ENCODE measurements at places on chromosomes 2 and 18.
A peak's percentile ranks its signal among the peaks of the same experiment; 100 is the strongest.

DNA sequence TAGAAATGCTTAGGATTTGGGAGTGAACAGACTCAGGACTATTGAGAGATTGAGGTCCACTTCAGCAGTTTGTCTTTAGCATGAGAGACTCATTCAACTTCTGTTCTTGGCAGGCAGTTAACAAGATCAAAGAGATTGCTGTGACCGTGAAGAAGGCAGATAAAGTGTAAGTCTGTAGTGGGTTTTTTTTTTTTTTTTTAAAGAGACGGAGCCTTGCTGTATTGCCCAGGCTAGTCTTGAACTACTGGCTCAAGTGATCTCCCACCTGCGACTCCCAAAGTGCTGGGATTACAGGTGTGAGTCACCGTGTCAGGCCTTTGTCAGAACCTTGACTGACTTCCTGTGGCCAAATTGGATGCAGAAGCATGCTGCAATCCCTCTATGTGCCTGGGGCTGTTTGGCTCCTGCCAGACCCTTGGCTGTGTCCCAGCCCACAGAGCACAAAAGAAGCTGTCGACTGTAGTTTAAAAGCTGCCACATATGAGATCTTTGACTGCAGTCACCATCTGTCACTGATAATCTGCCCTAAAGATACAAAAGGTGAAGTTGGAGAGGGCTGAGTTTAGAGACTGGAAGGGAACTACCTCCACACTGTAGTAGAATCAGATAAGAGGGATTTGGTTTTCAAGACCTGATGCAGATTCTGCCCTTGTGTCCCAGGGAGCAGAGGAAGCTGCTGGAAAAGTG, 9.9 kb downstream of the CCT7 start:
- no peak for DNase-seq

- DNase-seq: peak; percentile 73
Observed at GRCh38 chr2:121075006-121075551, 209.9 kb downstream of the TFCP2L1 start.

- DNase-seq: no peak
Observed at GRCh38 chr2:109339519-109339966, 210.5 kb downstream of the SH3RF3 start.

- DNase-seq: no peak
Observed at GRCh38 chr18:67142604-67143003, 373.9 kb downstream of the DSEL start.

GRCh38 chr2:10987861-10988260, 76.1 kb downstream of the KCNF1 start:
- DNase-seq: no peak

GRCh38 chr2:140791802-140792201, 1339.0 kb downstream of the LRP1B start:
- no peak for DNase-seq

- DNase-seq: no peak
Observed at GRCh38 chr18:35062408-35062807, 21.2 kb downstream of the MAPRE2 start.

- no peak for DNase-seq
Observed at GRCh38 chr2:30362468-30363081, 84.5 kb upstream of the LCLAT1 start.

DNA sequence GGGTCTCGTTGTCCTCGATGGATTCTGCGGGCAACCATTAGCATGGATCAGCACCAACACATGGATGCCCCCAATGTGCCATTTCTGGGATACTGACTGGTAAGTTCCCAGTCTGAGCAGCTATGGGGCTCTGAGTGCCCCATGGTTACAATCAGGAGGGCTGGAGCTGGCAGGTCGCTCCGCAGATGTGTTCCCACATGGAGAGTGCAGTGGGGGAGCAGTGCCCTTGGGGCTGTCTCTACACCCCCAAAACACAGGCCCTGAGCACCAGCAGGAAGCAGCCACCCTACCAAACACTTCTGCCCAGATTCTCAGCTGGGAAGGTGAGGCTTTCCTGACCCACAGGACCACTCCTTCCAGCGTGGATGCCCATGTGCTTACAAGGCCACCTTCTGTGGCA, 8.0 kb downstream of the NGEF start:
- DNase-seq: no peak

DNA sequence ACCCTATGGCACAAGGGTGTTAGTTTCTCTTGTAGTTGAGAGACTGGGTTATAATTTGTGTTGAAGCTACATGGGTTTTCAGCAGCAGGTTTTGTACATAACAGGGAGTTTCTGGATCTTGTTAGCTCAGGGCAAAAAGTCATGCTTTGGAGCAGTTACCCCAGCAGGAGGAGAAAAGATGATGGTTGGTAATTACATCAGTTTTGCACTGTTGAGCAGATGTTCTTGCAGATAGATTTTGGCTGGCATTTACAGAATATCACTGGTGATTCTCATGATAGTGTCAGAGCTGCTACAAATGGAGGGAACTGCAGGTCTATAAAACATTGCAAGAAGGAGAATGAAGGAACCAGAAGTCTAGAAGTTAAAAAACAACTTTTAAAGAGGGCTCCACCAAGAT, 215.2 kb upstream of the ATP5MC3 start:
- no peak for DNase-seq

Data from stimulated activated CD4-positive, alpha-beta T cell treated with anti-CD3 and anti-CD28 coated beads, Interleukin-15, amount 100 ng/mL, for 48 hours (primary cell).